ENCODE measurements at places on chromosomes 5 and 9.
A peak's percentile ranks its signal among the peaks of the same experiment; 100 is the strongest.

GRCh38 chr9:123929177-123929869, 603 bp downstream of the DENND1A start:
- no peak for DNase-seq

DNA sequence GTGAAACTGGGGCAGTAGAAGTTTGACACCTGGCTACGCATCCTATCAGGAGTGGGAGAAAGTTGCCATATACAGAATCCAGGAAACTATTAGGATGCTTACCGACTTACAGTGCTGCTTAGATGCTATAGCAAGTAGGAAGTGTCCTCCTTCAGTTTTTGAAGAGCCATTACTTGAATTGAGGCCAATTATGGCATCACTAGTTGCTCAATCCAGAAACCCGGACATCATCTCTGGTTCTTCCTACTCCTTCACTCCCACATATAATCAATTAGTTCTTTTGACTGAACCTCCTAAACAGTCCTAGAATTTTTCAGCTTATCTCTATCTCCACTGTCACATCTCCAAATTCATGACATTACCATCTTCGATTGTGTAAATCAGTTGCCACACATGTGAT, 41.8 kb upstream of the UGCG start:
- no peak for DNase-seq

- no peak for DNase-seq
Observed at GRCh38 chr5:135465391-135466122, 13.4 kb upstream of the TIFAB start.

GRCh38 chr5:6900247-6901227, 187.3 kb downstream of the TENT4A start:
- peak; percentile 38 for DNase-seq

DNA sequence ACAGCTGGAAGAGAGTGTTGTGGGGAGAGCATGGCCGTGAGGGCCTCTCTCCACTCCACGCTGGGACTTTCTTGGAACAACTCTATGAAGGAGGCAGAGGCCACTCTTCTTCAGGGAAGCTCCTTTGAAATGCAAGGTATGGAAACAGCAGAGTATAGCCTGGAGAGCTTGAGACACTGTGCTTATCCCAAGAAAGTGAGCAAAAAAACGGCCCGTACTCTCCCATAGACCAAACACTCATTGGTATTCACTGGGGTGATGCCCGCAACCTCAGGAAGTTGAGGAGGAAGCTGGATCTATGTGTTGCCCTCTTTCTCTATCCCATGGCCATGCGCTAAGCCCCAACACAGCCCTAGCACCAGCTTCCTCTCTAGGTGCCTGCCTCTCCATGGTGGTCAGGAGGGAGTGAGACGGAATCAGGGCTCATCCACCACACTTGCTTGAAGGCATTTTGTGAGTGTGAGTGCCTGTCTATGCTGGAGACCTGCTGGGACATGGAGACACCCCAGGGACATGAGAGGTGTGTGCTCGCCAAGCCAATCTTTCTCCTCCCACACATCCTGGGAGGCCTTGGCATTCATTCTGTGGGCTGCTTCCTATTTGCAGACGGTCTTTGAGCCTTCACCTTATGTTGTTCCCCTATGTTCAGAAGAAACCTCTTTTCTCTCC, 616.6 kb downstream of the IRX1 start:
- no peak for DNase-seq

- DNase-seq: no peak
Observed at GRCh38 chr5:15564957-15565356, 65.0 kb downstream of the FBXL7 start.

DNA sequence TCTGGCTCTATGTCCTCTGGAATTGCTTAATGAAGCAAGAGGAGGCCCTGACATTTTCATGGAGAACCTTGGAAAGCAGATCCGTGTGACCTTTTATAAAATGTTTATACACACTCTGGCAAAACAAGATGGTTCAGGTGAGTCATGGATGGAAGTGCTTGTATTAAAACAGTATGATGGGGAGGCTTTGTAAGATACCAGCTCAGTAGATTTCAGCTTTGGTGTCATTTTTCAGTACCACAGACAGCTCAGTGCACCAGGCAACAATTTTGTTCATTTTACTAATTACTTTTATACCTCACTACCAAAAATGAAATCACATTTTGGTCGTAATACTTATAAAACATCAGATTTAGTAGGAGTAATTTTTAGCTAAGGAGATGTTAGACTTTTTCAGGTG, 5.2 kb downstream of the KCNN2 start:
- no peak for DNase-seq

- peak; percentile 36 for DNase-seq
Observed at GRCh38 chr5:132883261-132883834, 9.9 kb downstream of the LEAP2 start.

DNA sequence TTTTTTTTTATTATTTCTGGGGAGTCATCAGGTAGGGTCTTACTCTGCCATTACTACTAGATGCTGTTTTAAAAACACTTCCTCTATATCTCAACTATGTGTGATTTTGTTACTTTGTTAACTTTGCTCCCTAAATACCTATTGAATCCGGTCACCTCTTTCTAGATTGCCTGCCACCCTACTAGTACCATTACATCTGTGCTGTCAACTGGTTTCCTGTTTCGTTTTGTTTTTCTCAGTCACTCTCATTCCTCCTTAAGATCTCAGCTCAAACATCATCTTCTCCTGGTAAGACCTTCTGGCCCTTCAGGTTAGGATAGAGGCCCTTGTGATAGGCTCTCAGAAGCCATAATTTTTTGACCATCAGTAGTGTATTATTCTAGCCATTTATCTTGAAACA, 324.2 kb upstream of the ATP10B start:
- no peak for DNase-seq

- peak; percentile 57 for DNase-seq
Observed at GRCh38 chr5:171907725-171908343, 98.6 kb downstream of the FBXW11 start.

DNA sequence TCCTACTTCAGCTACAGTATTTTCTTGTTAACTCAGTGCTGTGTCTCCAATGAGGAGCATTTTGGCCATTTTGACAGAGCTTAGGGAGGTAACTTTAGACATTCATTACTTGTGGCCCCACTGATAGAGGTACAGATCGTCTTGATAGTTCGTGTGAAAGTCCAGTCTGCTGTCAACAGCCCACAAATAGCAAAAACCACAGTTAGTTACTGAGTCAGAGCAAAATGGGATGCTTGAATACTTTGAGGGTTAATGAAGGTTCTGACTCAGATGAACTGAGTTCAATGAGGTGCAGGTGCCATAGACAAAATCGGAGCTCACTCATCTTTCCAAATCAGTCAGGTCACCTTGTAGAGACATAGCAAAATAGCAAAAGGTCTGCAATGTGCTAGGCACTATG, 163.1 kb upstream of the TLE4 start:
- no peak for DNase-seq

DNA sequence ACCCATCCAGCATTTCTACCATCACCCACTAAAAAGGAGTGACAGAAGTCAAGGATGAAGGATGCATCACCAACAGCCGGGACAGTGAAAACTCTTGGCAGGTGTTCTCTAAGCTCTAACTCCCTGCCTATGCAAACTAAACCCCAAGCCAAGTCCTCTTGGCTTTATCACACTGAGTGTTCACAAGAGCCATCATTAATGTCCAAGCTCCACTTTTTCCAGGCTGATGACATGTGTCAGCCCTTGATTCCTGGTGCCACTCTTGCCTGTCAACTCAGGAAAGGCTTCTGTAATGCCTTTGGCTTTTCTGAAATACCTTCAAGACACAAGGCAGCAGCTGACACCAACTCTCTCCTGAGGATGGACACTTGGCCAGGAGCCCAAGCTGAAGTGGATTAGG, 86.9 kb downstream of the NR6A1 start:
- DNase-seq: no peak

DNA sequence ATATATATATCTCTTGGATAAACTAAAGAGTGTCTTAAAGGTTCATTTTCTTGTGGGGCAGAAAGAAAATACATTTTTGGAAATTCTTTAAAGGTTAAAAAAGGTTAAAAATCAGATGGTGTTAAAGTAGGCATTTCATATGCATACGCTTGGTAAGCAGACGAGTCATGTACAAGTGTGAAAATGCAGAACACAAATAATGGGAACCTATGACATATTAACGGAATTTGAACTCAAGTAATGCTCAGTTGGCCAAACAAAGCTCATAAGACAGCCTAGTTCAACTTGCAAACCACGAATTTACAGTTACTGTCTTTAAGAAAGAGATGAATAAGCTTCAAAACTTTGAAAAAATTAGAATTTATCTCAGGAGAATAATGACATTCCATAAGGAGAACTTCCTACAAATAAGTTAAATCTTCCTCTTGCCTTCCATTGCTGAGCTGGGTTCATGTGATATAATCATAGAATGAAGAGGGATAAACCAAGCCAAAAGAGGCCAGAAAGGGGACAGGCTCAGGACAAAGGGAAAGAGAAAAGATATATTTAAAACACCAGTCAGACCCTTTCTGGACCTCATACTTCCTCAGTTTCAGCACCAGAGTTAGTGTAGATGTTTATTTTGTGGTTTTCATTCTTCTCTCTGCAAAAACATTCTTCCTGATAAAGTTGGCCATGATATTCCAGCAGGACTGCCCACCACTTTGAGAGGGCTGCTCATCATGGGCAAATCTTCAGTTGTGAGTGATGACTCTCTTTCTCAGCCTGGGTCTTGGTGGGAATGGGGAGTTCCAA, 256.7 kb upstream of the CD180 start:
- no peak for DNase-seq

GRCh38 chr5:33474004-33474403, 33.2 kb downstream of the TARS1 start:
- DNase-seq: no peak

GRCh38 chr9:128125580-128126354, 1.8 kb downstream of the PTGES2 start:
- DNase-seq: no peak

GRCh38 chr5:54603372-54603771, 85.8 kb downstream of the SNX18 start:
- DNase-seq: no peak

- no peak for DNase-seq
Observed at GRCh38 chr5:141484641-141485311, at the start of gene PCDHGC4. TSS of gene PCDHGC4 (plus strand) at chr5:141485030. CDS start at chr5:141485174, 144 bp downstream.

GRCh38 chr5:56012281-56012963, 17.7 kb upstream of the IL6ST start:
- no peak for DNase-seq

DNA sequence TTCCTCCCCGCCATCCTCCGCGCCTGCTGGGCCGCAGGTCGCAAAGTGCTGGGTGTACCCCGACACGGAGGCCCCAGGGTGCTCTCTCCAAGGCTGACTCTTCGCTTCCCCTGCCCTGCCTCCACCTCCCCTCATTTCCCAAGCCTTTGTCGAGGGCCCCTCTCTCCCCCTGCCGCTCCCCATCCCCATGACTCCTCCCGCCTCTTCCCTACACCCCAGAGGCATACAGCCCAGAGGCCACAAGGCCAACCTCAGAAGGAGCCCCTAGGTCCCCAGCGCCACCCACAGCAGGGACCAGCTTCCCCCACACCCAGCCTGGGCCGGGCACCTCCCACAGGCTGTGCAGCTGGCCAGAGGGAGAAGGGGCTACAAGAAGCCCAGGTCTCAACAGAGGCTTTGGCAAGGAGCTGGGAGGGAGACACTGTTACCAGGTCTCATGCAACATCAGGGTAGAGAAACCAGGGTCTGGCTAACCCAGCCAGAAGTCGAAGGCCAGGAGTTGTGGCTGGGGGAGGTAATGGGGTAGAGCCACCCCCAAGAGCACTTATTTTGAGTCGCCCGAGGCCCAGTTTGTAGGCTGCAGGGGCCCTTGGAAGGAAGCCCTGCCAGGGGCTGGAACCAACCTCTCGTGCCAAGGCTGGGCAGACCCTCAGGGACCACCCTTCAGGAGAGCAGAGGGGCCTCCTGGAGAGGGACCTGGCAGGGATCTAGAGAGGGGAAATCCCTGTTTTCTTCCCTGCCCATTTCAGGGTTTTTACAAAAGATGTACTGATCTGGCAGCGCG, 24.5 kb upstream of the SARDH start:
- DNase-seq: no peak

- no peak for DNase-seq
Observed at GRCh38 chr9:68740561-68740960, 35.5 kb downstream of the PIP5K1B start.

GRCh38 chr5:157193699-157194424, 13.2 kb downstream of the ITK start:
- no peak for DNase-seq

DNA sequence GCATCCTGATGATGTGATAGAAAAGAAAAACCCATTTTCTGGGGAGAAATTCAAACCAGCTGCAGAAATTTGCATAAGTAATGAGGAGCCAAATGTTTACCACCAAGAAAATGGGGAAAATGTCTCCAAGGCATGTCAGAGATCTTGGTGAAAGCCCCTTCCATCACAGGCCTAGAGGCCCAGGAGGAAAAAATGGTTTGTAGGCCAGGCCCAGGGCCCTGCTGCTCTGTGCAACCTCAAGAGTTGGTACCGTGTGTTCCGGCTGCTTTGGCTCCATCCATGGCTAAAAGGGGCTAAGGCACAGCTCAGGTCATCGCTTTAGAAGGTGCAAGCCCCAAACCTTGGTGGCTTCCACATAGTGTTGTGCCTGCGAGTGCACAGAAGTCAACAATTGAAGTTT, 543.1 kb downstream of the ZNF608 start:
- DNase-seq: no peak

GRCh38 chr9:128685636-128686489, 3.2 kb upstream of the SET start:
- no peak for DNase-seq

DNA sequence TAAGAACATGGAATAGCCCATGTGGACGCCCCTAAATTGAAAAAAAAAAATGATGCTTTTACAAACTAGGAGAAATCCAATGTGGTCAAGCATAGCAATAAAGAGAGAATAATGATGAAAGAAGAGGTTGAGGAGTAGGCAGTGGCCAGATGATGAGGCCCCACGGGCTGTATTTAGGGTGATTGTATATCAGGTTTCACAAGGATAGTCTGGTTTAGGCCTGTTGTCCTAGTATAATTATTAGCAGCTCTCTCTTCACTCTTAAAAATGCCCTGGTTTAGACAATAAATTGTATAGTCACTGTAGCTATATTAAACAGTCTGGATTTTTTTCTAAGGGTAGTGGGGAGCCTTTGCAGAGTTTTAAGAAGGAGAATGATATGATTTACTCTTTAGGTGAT, 102.4 kb upstream of the PRRC1 start:
- DNase-seq: no peak

DNA sequence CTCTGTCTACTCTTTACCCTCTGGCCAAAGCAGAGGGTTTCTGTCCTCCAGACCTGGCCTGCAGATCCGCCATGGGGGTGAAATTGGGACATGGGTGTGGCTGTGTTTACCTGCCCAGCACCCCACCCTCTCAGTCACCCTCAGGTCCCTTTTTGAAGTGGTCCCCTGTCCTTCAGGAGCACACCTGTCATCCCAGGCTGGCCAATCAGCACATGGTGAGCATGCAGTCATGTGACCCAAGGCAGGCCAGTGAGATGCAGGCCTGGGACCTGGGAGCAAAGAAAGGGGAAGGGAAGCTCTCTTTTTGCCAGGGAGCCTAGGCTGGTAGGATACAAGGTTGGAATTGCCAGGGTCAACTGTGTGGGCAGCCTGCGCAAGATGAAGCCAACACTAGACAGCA, 28.3 kb upstream of the IER5L start:
- DNase-seq: no peak
